HT1080 (cell line): ENCODE measurements at places on chromosomes 4 and X. TPM values are rescaled to one million over a fixed set of nuclear protein-coding genes. Genes with fewer than 3 reads are reported as not detected.

CLNK gene
- total RNA-seq, result not detected in 2 replicates

DMRTC1 gene
- total RNA-seq, result not detected in 2 replicates

UBE2K gene
- total RNA-seq, result 26.9 and 102 TPM in 2 replicates

SLC34A2 gene
- not detected in 2 replicates for total RNA-seq

- peak; percentile 59 for DNase-seq
These were observed 123.5 kb downstream of the IL15 start for GRCh38 chr4:141759796-141760425.

DNA sequence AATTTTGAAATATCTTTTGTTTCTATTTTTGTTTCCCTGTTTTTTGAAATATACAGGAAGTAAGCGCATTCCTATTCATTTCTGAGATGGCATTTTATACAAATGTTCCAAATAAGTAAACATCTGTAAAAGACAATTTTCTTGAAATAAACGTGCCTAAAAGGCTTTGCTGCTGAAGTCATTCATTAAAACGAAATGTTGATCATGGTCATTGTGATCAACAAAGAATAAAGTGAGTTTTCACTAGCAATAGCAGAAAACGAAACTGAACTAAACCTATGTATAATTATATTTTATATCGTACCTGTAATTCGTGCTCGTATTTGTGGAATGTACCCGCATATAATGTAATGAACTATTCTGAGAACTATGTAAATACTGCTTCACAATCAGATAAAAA, 221.2 kb downstream of the MGST2 start:
- DNase-seq, result no peak

DNA sequence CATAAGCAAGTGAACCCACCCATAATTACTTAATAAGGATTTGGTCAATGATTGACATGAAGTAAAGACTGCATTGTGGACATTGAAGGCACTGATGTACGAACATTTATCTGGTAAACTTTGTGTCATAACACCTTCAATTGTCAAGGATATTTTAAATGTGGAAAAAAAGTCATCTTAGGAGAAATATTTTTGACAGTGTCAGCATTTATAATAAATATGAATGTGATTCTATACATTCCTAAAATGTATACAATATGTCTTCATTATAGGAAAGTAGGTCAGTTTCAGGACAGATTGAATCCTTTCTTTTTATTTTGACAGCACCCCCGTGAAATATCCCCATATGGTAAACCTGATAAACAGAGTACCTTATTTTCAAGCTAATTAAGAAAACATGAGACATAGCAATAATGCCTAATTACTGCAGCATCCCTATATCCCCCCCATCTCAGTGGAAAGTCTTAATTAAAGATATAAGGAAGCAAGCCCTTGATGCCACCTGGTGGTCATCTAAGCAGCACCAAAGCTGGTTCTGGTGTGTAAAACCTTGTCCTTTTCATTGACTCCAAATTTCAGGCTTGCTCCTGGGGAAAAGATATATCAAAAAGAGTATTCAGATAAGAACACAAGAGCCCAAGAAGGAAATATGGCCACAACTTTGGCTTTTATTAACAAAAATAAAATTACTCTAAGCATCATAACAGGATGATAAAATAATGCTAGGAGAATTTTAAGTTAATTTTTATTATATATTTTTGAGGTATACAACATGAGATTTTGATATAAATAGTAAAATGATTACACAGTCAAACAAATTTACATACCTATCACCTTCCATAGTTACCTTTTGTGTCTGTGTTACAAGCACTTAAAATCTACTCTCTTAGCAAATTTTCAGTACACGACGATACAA, 379.7 kb downstream of the TLL1 start:
- DNase-seq, result peak; percentile 31

DNA sequence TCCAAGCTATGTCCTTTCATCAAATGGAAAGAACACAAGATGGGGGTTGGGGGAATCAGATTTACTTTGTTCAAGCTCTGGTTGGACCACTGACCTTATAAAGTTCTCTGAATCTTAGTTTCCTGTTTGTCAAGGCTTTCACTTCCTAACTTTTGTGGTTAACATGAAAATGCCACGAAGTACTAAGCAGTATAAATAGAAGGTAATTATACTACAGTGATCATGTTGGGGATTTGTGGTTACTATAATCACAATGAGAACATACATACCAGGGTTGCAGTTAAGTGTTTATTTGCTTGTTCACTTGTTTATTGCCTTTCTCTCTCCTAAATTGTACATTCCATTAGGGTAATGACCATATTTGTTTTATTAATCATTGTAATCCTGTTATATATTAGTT, 53.2 kb downstream of the SPRY1 start:
- DNase-seq, result peak; percentile 24

- no peak for DNase-seq
These were observed 34.9 kb upstream of the SLC25A14 start for GRCh38 chrX:130304587-130305368.

- no peak for DNase-seq
These were observed 3.1 kb upstream of the FAM241A start for GRCh38 chr4:112142182-112142581.
